Transverse colon (tissue), 4 donors: ENCODE measurements at places on chromosomes 5 and 9. TPM values are rescaled to one million over a fixed set of nuclear protein-coding genes. Genes with fewer than 3 reads are reported as not detected.

GRCh38 chr9:134669399-134669955, 27.9 kb downstream of the COL5A1 start:
- no peak for DNase-seq

DNA sequence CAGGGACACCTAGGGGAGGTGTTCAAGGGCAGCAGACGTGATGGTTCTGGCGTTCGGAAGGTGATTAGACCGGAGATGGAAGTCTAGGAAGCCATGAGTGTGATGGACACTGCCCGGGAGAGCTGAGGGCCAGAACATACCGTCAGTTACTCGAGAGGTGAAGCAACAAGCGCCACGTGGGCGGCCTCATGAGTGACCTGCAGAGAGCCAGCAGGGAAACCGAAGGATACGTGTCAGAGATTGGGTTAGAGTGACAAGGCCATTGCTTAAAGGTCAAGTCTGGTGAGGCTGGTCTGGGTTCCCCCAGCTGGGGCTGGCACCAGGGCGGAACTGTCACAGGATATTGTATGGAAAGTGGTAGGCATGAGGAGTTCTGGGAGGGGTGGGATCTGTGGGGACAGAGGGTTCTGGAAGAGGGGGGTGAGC, 60.0 kb downstream of the C9orf50 start:
- no peak for DNase-seq

DNA sequence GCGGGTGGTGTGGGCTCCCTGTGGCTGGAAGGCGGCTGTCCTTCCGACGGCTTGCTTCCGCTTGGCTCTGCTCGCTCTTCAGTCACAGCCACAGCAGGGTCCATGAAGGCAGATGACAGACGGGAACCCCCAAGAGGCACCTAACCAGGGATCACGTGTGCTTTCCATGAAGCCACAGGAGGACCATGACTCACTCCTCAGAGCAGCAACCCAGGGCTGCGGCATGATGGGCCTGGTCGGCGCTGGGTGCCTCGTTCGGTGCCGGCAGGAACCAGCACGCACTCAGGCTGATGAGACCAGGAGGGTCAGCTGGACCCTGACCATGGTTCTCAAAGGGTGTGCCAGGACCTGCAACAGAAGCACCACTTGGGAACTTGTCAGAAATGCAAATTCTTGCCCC, 32.8 kb upstream of the MED10 start:
- no peak for DNase-seq

DNA sequence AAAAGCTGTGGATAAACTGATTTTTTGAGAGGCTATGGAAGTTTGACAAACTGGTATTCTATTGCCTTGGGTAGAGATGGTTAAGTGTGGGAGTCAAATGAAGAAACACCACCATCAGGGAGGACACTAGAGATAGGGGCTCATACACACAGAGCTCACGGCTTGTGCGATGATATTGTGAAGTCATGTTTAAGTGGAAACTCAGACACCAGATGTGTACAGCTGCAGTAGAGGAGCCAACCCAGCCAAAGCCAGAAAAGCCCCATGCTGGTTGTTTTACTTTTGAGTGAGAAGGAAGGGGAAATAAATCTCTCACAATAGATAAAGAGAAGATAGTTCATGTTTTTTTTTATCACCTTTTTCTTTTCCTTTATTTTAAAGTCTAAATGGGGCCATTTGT, 377.7 kb downstream of the DMRT2 start:
- no peak for DNase-seq

- no peak for DNase-seq
These were observed 57.6 kb downstream of the SPOCK1 start for GRCh38 chr5:137441476-137441875.

DNA sequence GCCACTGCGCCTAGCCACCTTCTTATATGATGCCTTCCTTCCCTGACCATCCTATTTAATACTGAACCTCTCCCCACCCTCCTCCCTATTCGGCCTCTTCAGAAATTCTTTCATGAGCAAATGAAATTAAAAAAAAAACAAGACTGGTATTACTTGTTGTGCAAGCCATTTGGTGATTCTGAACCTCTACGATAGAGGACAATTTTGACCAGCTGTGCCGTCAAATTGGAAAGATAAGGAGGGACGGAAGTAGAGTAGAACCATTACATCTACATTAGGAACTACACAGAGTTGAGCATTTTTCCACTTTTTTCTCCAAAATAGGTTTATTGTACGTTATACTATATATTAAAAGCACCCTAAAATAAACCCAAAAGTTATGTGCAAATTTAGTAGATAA, 2.9 kb downstream of the DHX29 start:
- DNase-seq: no peak

DNA sequence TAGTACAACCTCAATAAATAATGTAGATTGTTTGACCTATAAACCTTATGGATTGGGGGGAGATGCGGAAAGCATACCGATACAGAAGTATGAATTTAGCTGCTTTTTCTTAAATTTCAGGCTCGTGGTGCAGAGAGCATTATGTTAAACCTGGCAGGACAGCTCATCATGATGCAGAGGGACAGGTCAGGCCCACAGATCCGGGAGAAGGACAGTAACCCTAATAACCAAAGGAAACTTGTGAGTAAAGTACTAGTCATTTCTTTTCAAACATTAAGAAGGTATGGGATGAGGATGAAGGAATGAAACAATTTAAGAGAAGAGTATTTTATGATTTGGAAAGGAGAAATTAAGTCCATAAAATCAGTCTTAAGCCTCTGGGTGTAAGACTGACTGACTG, 70.5 kb downstream of the ERMP1 start:
- DNase-seq: no peak

GRCh38 chr9:133256686-133257091, 18.3 kb downstream of the ABO start:
- DNase-seq: no peak

DNA sequence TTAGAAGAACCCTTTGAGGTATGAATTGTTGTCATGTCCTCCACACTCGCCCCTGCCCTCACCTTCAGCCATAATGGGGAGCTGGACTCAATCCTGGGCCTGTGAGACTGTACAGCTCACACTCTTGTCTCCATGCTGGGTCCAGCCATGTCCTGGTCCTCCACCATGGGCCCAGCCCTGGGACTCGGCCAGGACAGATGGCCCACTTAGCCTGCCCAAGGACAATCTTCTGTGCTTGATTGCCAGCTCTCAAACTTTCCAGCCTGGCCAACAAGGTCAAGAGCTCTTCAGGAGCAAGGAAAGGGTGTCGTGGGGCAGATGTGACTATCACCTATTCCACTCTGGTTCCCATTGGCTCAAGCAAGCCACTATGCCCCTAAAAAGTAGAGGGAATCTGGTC, 90.8 kb downstream of the HRH2 start:
- no peak for DNase-seq

DNA sequence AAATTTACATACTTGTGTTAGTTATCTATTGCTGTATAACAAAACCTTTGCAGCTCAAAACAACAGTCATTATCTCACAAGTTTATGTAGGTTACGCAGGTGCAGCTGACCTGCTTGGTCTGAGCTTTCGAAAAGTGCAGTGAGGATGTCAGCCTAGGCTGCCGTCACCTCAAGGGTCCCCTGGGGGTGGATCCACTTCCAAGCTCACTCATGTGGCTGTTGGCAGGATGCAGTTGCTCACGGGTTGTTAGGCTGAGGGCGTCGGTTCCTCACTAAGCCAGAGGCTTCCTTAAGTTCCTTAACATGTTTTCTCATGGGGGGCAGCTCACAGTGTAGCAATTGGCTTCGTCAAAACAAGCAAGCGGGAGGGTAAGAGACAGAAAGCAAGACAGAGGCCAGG, 139.8 kb downstream of the DOCK8 start:
- no peak for DNase-seq

DNA sequence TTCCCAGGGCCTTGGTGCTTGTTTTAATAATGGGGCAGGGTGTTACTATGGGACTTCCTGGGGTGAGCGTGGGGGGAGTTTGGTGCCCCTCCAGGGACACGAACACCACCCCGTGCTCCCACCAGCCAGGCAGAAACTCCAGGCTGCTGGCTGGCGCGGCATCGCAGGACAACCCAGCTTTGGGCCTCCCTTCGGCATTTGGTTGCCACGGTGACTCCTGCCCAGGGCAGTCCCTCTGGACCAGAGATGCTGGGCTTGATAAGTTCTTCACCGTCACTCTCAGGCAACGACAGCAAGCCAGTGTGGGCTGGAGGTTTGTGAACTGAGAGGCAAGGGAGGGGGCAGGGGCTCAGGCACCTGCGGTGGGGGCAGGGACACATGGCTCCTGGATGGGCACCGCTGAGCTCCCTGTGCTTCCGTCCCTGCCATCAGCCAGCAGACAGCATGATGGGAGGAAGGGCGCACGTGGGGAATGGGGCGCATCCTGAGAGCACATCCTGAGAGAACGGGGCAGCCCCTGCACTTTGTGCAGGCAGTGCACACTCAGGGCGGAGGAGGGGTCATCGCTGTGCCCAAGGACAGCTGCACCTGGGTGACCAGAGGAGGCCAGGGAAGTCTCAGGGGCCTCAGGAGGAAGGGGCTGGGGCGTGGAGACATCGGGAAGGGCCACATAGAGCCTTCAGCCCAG, 116.4 kb downstream of the RXRA start:
- no peak for DNase-seq

- no peak for DNase-seq
These were observed 969.6 kb upstream of the C9orf72 start for GRCh38 chr9:28542928-28543327.

GRCh38 chr5:134626369-134627014, 6.1 kb downstream of the SAR1B start:
- DNase-seq: no peak

- DNase-seq: no peak
These were observed 34.4 kb upstream of the KCNIP1 start for GRCh38 chr5:170469414-170469813.

DNA sequence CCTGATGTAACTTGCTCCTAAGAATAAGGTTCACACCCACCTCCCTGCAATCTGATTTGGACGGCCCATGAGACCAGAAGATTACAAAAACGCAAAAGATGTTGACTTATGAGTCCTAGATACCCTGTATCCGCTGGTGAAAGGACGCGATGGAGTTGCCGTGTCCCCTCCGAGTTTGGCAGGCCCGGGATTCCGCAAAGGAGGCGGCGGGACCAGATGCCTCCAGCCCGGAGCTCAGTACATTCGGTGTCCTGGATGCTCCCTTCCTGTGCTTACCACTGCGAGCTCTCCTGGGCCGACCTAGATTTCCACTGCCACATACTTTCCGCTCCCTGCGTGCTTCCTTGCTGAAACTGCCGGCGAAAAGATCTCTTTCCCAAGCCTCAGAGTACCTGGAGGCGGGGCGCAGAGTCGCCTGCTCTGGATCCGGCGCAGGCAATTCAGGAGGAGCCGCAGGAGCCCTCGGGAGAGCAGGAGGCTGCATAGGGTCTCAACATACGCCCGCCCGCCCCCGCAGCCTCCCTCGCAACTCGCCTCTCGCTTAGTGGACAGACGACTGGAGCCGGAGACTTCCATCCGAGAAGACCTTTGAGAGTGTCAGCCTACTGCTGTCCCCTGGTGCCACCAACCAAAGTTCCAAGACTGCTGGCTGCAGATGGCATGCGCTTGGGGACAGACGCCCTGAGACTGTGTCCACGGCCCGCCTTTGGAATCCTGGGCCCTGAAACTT, 39.8 kb downstream of the ANXA2R start:
- no peak for DNase-seq

DNA sequence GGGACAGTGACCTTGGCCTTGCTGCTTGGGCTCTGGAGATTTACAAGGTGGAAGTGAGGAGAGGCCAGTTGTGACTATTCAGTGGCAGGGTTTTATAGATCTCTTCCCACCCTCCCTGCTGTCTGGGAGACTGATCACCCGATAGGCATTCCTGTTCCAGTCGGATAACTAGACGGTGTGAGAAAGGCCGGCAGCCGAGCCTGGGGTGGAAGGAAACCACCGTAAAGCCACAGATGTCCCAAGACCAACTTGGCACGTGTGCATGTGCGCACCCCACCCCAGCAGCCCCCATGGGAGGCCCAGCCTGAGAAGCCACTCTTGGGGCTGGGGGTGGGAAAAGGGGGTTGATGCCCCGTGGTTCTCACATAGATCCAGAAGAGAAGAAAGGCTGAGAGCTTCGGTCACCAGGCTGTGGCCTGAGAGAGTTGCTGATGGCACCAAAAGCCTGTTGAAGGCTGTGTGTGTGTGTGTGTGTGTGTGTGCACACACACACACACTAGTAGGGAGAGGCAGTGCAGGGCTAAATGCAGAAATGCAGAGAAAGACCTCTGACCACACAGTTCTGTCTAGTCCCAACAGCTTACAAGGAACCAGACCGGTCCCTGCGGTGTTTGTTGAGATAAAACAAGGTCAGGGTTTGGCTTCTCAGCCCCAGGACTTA, 225.8 kb downstream of the FANCC start:
- no peak for DNase-seq

Gene AKNA
- 34.8 TPM for total RNA-seq

Gene IL13
- not detected for total RNA-seq

Gene PCDHB15
- 1.1 TPM for total RNA-seq

Gene GDA
- 53.5 TPM for total RNA-seq

Gene KIF4B
- not detected for total RNA-seq
